ENCODE measurements at places on chromosomes 2 and 18.

DNA sequence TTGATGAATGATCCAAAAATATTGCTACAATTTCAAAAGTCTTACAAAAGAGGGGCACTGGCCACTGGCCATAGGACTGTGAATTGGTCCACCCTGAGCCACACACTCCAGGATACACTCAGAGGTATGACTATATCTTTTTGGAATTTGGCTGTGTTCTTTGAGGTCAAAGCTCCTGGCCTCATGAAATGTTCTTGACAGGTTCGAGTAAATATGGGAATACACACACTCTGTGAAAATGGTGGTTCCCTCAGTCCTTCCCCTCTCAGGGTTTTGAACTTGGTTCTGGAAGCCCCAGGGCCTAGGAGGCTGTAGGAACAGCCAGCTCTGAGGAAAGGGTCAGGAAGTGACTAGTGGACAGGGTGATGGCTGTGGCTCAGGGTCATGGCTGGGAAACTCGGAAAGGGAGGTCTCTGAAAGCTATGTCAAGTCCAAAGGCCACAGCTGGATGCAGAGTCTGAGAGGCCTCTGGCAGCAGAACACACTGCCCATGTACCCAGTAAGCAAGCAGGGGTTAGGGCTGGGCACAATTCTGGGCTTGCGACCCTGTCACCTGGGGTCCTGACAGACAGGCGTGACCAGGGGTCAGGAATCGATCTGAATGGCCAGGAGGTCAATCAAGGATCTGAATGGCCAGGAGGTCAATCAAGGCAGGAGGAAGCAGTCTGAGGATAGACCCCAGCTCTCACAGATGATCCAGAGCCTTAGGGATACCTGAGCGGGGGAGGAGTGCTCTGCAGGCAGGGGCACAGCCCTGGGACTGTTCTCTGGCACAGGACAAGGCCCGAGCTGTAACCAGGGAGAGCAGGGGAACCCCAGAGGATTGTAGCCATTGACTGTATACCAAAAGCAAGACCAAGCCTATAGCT is 223.4 kb upstream of the SMAD2 start:
- DNase-seq: no peak

- DNase-seq: no peak
These were observed 39.2 kb upstream of the LOXHD1 start for GRCh38 chr18:46696268-46696667.

DNA sequence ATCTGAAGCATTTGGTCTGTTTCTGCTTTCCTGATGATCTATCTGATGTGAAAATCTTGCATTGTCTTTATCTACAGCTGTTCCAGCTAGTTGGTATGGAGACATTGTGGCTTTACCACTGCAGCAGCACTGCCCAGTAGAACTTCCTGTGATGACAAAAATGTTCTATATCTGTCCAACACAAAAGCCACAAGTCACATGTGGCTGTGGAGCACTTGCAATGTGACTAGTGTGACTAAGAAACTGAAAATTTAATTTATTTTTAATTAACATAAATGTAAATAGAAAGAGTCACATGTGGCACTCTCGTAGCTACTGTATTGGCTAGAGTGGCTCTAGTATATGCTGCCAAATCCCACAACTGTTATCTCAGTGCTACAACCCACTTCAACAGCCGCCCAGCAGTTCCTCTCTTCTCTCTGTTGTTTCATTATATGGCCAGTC is 425.7 kb downstream of the SETBP1 start:
- DNase-seq: no peak

DNA sequence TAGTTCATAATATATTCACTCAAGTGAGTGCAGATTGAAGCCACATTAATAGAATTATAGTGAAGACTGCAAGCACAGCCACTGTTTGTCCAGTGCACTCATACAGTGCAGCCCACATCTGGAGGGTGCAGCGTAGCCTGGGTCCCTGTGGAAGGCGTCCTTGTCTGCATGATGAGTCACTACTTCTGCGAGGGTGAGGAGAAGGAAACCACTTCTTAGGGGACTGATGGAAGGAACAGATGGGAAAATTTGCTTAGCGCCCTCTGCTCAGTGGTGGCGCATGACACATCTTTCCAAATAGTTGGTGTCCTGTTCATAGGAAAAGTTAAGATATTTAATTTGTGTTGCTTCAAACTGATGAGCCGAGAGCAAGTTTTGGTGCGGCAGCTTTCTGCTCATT is 330.4 kb upstream of the SMIM21 start:
- no peak for DNase-seq

GRCh38 chr2:109213646-109214433 is 84.8 kb downstream of the SH3RF3 start:
- DNase-seq: peak; percentile 32

DNA sequence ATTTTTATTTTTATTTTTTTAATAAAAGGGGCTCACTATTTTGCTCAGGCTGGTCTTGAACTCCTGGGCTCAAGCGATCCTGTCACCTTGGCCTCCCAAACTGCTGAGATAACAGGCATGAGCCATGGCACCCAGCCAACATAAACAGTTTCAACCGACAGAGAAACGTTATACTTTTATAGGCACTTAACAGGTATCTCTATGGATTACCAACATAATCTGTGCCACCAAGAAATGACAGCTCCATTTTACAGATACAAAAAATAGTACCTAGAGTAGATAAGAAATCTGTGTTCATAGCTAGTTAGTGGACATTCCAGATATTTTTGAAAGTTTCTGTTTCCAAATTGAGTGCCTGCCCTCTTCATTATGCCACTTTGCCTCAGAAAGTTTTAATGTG is 1316.7 kb downstream of the LRP1B start:
- no peak for DNase-seq

DNA sequence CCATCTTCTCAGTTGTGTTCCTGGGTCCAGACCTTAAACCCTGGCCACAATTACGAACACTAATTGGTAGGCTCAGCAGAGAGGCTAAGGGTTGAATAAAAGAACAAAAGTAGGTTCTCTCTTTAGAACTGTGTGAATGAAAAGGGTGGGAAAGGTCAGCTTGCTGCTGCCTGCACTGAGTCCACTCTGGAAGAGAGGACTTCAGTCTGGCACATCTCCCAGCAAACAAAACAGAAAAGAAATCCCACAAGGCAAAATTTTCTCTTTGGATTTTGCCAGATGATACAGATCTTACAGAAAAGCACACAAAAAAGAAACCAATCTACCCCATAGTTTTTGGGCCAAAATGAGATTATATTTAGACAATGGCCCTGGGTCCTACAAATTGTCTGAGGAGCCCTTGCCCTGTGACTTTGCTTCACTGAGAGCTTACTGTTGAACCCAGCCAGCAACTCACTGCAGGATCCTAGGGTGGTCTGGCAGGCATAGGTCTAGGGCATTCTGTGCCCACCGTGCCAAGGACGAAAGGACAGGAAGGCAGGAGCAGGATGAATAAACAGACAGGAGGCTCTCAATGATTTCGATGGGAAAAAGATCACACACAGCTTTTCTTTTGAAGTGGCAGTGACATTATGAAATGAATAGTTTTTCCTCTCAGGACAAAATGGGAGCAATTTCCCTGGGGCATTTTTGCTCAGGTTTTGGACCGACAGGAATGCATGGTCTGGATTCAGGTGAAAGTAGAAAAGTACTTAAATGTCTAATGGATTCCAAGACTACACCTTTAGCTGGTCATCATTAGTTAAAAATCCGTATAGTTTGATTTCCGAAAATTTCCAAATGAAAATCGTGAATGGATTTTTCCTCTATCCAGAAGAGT is 68.4 kb upstream of the STAM2 start:
- no peak for DNase-seq

DNA sequence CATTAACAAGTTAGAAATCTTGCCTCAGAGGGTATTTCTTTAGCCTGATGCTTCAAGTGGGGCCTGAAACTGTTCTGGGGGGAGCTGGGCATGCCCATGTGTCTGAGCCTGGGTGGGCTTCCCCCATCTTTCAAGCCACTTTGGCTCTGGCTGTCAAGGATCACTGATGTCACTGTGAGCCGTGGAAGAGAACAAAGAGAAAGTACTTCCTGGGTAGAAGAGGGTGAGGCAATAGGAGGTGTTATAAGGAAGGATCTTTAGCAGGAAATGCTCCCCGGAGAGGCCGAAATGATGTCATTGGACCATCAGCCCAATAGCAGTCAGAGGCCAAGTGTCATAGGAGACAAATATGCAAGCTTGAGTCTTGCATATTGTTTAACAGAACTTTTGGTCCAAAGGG is 228.4 kb upstream of the MEX3C start:
- DNase-seq: no peak

DNA sequence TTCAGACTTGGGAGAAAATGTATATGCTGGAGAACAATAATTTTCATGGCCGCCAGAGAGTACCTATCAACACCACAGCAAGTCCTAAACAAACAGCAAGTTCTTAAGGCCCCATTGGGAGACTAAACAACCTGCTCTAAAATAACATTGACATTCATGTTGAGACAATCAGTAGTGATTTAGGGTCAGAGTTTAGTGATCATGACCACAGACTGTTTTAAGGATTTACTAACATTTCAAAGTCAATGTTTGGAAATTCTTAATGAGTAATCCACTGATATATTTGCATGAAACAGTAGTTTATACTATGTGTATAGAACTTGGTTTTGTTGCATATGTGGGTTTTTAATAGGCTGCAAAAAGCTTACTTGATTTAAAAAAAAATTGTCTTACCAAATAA is 34.7 kb downstream of the RASGRP3 start:
- DNase-seq: no peak

DNA sequence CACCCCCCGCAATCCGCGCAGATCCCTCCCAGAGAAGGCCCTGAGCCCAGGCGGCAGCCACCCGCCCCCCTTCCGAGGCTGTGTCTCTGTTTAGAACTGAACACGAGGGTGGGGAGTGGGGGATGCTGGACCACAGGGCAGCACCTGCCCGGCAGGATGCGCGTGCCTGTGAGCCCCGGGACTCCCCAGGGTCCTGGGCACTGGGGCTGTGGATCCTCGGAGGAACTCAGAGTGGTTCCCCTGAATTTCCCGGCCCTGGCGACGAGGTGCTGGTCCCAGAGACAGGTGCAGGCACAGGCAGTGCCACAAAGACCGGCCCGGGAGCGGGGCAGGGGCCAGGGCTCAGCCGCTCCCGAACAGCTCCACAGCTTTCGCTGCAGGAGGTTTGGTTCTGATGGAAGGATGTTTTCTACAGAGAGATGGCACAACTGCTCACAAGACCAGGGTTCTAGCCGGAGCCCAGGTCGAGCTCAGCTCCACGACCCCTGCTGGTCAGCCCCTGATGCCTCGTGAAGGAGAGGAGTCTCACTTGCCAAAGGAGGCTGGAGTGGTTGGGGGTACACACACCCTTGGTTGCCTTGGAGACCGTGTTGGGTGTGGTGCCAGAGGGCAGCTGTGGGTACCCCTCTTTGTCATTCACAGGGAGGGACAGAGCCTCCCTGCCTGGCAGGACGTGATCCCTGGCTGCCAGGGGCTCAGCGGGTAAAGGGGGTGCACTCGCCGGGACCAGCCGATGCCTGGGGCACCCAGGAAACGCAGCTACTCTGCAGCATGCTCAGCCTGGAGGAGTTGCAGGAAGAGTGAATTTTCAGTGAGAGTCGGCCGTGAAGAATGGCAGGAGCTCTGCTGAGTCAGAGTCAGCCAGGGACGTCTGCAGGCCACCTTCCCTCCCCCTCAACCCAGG is 4.4 kb upstream of the NEU4 start:
- DNase-seq: no peak

- no peak for DNase-seq
These were observed 55.2 kb upstream of the COBLL1 start for GRCh38 chr2:164896634-164897355.

DNA sequence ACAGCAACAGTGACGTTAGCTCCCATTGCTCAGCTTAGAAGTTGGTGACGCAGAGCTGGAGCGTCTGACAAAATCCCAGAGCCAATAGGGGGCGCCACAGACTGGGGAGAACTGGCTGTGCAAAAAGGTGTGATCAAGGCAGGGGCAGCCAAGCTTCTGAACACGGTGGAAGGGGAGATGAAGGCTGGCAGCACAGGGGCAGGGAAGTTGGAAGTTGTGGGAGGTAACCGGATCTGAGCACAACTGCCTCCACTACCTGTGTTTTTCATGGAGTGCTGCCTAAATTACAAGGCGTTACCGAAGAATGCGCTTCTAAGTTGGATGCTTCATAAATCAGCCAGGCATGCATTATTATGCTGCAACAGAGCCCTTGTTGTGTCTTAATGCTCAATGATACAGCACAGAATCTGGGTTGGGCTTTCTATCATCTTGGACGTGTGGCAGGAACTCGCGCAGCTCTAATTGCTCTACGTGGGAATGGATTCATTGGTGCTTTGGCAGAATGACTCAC is 370.0 kb downstream of the SLC4A3 start:
- DNase-seq: no peak

GRCh38 chr2:41160439-41160838 is 708.5 kb upstream of the SLC8A1 start:
- no peak for DNase-seq

- no peak for DNase-seq
These were observed 53.8 kb downstream of the EEF1B2 start for GRCh38 chr2:206213514-206213845.

- no peak for DNase-seq
These were observed 160.9 kb upstream of the EPC2 start for GRCh38 chr2:148483665-148484064.

- no peak for DNase-seq
These were observed 49.1 kb downstream of the CAB39 start for GRCh38 chr2:230761704-230762103.

DNA sequence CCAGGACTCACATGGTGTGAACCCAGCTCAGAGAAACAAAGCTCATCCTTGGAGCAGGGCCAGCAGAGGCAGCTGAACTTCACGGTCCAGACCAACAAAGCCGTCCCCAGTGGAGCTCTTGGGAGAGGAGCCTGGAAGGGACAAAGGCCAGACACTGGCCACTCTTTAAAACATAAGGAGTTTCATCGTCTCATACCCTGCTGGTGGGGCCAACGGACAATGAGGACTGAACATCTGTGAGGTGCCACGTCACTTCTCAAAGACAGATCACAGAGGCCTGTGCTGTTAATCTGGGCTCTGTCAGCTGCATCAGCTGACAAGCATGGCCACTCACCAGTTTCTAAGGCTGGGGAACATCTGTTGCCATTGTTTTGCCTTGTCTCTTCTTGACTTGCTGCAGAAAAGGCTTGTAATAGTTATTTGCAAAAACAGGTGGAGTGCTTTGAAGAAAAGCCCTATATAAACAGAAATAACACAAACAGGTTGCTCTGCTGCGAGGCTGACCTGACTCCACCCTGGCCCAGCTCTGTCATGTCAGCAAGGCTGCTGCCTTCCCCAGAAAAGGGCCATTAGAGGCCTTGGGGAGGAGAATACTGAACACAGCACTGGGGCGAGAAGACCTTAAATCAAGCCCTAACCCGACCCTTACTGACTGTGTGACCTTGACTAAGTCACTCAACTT is 68.1 kb upstream of the DAPL1 start:
- DNase-seq: no peak

Measured in activated CD4-positive, alpha-beta T cell treated with anti-CD3 and anti-CD28 coated beads for 24 hours (primary cell).